Esophagus muscularis mucosa (tissue), 4 donors: ENCODE measurements at places on chromosomes 4 and X. TPM values are rescaled to one million over a fixed set of nuclear protein-coding genes. Genes with fewer than 3 reads are reported as not detected.
A peak's percentile ranks its signal among the peaks of the same experiment; 100 is the strongest.

DNA sequence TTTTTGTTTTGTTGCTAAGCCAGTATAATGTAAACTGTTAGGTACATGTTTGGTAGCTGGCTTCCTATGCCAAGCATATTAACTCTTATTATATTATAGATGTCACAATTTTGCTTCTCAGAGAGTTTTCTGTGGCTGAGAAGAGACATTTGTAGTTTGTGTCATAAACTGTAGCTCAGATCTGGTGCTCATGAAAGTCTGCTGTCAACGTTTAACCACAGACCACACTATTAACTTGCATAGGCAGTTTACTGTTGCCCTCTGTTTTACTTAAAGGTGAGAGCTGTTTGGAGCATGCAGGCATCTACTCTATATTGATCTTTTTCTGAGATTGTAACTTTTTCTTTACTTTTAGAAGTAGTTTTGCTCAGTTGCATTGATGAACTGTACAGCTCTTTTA is 166.8 kb downstream of the TLL1 start:
- no peak overlapping the region for H3K4me3 ChIP-seq
- no peaks in the 10 kb centered on the region for H3K36me3 ChIP-seq
- peaks cover 20% of the 10 kb centered on the region for H3K4me1 ChIP-seq

DNA sequence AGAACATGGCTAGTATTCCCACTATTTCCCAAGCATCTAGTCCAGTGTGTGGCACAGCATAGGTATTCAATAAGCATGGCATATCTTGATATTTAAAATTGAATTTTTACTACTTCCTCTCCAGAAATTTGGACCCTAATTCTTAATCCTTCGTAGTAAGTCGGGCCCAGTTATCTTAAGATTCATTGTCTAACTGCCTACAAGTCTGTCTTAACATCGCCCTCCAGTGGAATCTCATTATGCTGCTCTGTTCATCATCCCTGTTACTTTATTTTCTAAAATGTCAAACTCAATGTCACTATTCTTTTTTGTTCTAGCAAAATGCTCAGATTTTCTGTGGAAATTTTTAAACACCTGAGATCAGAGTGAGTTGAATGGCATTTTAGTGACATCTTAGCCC is 606.2 kb downstream of the KLHL13 start:
- H3K4me3 ChIP-seq: no peak overlapping the region
- H3K36me3 ChIP-seq: no peaks in the 10 kb centered on the region
- H3K4me1 ChIP-seq: no peaks in the 10 kb centered on the region
- DNase-seq: no peak
- no peaks in the 10 kb centered on the region for H3K27me3 ChIP-seq
- H3K27ac ChIP-seq: no peak overlapping the region

The ARSJ gene
- 19.5 TPM for total RNA-seq

DNA sequence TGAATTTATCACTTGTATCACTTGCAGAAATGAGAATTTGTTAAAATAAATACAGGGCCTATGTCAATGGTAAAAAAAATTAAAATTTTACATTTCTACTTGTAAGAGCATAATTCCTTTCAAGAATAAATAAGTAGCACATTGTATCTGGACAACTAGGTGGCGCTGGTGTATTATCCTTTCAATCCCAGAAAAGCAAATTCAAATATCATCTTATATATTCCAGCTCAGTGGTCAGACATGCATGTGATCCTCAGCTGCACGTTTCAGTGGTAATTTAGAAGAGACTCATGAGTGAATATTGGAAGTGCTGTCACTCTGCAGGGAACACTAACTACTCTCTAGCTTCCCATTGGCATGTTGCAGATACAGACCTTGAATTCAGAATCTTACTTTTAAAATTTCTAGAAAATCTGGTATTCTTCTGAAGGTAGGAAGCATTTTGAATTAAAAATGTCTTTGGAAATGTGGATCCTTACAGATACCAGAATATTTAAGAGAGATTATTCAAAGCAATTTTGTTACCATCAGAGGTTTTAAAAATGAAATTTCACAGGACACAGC is 1414.7 kb upstream of the TENM3 start:
- no peaks in the 10 kb centered on the region for H3K36me3 ChIP-seq
- peaks cover 14% of the 10 kb centered on the region for H3K4me1 ChIP-seq
- H3K27me3 ChIP-seq: no peaks in the 10 kb centered on the region
- no peak for DNase-seq
- no peak overlapping the region for H3K4me3 ChIP-seq

DNA sequence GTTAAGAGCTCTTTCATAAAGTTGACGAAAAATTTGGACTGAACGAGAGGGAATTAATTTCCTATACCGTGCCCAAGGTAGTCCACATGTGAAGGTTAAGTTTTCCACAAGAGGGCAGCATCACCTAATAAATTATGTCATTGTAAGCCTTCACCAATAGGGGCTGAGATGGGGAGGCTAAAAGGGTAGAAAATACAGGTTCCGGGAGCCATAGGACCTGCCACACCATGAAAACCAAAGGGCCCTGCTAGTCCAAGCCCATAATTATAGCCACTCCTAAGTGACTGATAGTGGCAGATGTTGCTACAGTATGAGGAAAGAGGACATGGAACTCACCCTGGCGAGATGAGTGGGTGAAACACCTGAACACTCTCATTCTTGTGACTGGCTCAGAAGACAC is 122.2 kb downstream of the SHROOM4 start:
- H3K36me3 ChIP-seq: no peaks in the 10 kb centered on the region
- H3K4me3 ChIP-seq: no peak overlapping the region
- no peaks in the 10 kb centered on the region for H3K27me3 ChIP-seq

DNA sequence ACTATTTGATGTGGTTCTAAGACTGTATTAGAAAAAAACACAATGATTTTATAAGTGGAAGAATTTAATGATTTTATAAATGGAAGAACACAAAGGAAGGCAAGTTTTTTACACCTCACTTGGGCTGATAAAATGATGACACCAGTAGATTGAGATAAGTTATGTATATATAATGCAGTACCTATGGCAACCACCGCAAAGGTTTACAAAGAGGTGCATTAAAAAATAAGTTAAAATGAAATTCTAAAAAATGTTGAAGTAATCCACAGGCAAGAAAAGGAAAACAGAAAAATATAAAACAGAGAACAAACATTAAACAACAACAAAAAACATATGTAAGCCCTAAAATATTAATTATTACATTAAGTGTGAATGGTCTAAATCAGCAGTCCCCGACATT is 490.9 kb upstream of the AADAT start:
- H3K36me3 ChIP-seq: no peaks in the 10 kb centered on the region
- H3K4me3 ChIP-seq: no peak overlapping the region
- no peak overlapping the region for H3K27ac ChIP-seq

DNA sequence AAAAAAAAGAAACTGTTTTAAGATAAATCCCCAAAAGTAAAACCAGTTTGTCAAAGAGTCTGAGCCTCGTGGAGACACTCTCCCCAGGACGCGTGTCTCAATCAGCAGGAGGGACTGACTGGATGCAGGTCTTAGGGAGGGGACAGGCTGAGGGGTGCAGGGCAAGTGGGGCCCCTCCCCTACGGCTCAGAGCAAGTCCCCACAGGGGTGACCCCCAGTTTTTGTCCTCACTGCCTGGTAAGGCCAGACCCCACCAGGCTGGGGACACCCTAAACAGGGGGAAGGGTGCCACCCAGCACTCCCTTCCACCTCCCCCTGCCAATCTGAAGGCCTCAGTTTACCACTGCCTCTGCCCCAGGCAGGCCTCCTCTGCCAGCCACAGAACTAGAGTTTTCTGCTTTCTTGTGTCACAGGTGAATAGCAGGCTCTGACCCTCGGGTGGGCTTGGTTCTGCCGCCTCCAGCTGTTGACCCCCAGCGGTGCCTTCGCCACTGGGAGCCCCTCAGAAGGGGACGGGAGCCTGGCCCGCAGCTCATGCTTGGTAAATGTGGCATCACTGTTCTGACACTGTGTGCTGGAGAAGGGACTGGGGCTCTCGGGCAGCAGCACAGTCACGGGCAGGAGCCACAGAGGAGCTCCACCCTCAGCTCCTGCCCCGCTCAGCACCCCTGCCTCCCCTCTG is 69.8 kb upstream of the MXD4 start:
- DNase-seq: peak; percentile 72
- no peak overlapping the region for H3K4me3 ChIP-seq
- no peaks in the 10 kb centered on the region for H3K4me1 ChIP-seq
- no peak overlapping the region for H3K27ac ChIP-seq
- H3K27me3 ChIP-seq: no peaks in the 10 kb centered on the region

The STOX2 gene
- total RNA-seq: 9.4 TPM

DNA sequence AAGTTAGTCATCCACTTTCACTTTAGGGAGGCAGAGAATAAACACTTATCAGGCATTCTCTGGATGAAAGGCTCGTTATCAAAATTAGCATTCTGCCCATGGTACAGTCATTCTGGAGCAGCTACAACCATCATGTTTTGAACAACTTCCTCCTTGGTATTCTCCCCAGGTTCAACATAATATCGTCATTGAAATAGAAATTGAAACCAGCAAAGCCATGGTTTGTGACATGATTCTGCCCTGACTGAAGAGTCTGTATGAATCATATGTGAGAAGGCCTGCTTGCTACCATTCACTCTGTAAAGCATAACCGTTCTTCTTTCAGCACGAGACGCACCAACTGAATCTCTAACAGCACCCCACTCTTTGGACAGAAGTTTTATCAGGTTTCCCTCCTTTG is 127.5 kb upstream of the RADX start:
- no peak for DNase-seq
- no peak overlapping the region for H3K4me3 ChIP-seq
- no peaks in the 10 kb centered on the region for H3K36me3 ChIP-seq
- no peak overlapping the region for H3K27ac ChIP-seq

The BEND2 gene
- total RNA-seq: not detected

GRCh38 chr4:116332508-116332907 is 752.9 kb downstream of the TRAM1L1 start:
- H3K4me3 ChIP-seq: no peak overlapping the region
- no peaks in the 10 kb centered on the region for H3K36me3 ChIP-seq
- H3K27me3 ChIP-seq: no peaks in the 10 kb centered on the region
- no peak overlapping the region for H3K27ac ChIP-seq

GRCh38 chr4:113979905-113980615 is 613 bp upstream of the ARSJ start:
- H3K27ac ChIP-seq: peak overlapping the region; percentile 92
- no peaks in the 10 kb centered on the region for H3K27me3 ChIP-seq
- no peak for DNase-seq
- no peaks in the 10 kb centered on the region for H3K4me1 ChIP-seq

- H3K27ac ChIP-seq: no peak overlapping the region
- H3K4me3 ChIP-seq: no peak overlapping the region
- no peak for DNase-seq
- no peaks in the 10 kb centered on the region for H3K4me1 ChIP-seq
Observed at GRCh38 chr4:103424853-103425252, 226.7 kb upstream of the CENPE start.

GRCh38 chr4:107283587-107284559 is 247.8 kb upstream of the DKK2 start:
- no peak overlapping the region for H3K4me3 ChIP-seq
- H3K4me1 ChIP-seq: no peaks in the 10 kb centered on the region
- no peaks in the 10 kb centered on the region for H3K36me3 ChIP-seq
- DNase-seq: no peak
- no peaks in the 10 kb centered on the region for H3K27me3 ChIP-seq

The SLC9B1 gene
- 0.99 TPM for total RNA-seq

The SSX2 gene
- total RNA-seq: not detected

The DMD gene
- total RNA-seq: 176 TPM

The ARHGAP36 gene
- 0.32 TPM for total RNA-seq

- no peaks in the 10 kb centered on the region for H3K27me3 ChIP-seq
- no peaks in the 10 kb centered on the region for H3K4me1 ChIP-seq
- no peak overlapping the region for H3K4me3 ChIP-seq
- no peak overlapping the region for H3K27ac ChIP-seq
- no peak for DNase-seq
Observed at GRCh38 chr4:44147571-44148075, 301.0 kb downstream of the KCTD8 start.

GRCh38 chrX:11105080-11105479 is 6.1 kb upstream of the HCCS start:
- H3K36me3 ChIP-seq: no peaks in the 10 kb centered on the region
- H3K4me1 ChIP-seq: no peaks in the 10 kb centered on the region
- DNase-seq: no peak
- H3K27me3 ChIP-seq: no peaks in the 10 kb centered on the region

DNA sequence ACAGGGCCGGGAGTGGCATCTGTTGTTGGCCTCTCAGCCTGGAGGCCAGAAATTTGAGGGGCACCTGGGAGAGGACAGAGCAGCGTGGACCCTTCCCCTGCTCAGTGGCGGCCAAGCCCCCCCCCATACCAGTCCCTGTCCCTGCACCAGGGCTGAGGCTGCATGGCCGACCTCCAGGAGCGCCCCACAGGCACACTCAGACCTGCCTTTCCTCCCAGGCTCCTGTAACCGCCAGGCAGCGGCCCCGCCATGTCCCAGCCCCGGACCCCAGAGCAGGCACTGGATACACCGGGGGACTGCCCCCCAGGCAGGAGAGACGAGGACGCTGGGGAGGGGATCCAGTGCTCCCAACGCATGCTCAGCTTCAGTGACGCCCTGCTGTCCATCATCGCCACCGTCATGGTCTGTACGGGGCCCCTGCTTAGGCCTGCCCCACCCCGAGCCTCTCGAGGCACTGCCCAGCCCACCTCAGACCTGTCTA is 15.3 kb downstream of the TMEM175 start:
- H3K4me1 ChIP-seq: peaks cover 5% of the 10 kb centered on the region
- H3K36me3 ChIP-seq: no peaks in the 10 kb centered on the region
- H3K4me3 ChIP-seq: no peak overlapping the region
- H3K27ac ChIP-seq: no peak overlapping the region

The PRPS2 gene
- 25.7 TPM for total RNA-seq

DNA sequence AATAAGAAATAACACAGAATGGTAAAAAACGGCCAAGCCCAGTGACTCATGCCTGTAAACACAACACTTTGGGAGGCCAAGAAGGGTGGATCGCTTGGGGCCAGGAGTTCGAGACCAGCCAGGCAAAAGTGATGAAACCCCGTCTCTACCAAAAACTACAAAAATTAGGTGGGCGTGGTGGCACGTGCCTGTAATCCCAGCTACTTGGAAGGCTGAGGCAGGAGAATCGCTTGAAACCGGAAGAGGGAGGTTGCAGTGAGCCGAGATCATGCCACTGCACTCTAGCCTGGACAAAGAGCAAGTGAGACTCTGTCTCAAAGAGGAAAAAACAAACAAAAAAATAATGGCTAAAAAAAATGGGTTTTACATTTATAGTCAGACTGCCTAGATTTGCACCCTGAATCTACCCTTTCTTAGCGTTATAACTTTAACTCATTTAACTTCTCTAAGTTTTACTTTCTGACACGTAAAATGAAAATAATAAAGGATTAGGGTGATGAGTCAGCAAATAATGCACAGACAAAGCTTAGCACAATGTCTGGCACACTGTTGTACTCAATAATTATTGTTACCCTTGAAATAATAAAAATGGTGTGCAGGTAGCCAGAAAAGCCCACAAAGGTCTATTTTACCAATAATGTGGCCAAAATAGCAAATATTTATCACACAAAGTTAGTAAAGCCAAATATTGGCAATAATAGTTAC is 55.0 kb downstream of the ATP11C start:
- no peak overlapping the region for H3K4me3 ChIP-seq
- H3K36me3 ChIP-seq: no peaks in the 10 kb centered on the region
- DNase-seq: no peak
- no peaks in the 10 kb centered on the region for H3K27me3 ChIP-seq

DNA sequence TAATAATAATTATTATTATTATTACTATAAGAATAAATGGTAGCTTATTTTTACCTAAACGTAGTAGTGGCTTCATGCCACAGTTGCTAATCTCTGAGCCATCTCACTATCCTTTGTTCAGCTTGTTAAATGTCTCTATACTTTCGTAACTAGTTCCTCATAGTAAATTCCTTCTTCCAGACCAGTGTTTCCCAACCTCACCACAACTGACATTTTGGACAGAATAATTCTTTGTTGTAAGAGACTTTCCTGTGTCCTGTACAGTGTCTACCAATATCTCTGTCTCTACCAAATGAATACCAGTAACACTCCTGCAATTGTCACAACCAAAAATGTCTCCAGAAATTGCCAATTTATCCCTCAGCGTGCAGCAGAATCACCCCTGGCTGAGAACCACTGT is 1040.9 kb downstream of the DMD start:
- H3K27me3 ChIP-seq: no peaks in the 10 kb centered on the region
- H3K4me3 ChIP-seq: no peak overlapping the region
- H3K4me1 ChIP-seq: no peaks in the 10 kb centered on the region
- DNase-seq: no peak
